ENCODE measurements at places on chromosomes 2 and 18.

DNA sequence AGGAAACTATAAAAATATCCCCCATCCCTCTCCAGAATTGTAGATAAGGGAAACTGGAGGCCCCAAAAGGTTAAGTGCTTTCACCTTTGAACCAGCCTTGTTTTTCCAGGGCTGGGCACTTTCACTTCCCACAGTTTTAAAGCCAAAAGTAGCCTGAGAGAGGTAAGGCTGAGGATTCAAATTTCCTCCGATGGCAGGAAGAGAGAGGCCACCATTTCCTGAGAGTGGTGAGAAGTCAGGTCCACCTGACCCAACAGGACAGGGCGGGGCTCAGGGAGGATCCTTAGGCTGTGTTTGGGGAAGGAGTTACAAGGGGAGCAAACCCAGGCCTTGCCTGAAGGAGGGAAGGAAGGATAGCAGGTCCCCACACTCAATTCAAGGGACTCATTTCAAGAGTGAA lies 4.7 kb upstream of the TEX261 start:
- no peak for DNase-seq

GRCh38 chr2:216520112-216520511 lies 21.5 kb downstream of the RPL37A start:
- DNase-seq: no peak

GRCh38 chr18:10474309-10474708 lies 19.9 kb downstream of the APCDD1 start:
- DNase-seq: no peak

DNA sequence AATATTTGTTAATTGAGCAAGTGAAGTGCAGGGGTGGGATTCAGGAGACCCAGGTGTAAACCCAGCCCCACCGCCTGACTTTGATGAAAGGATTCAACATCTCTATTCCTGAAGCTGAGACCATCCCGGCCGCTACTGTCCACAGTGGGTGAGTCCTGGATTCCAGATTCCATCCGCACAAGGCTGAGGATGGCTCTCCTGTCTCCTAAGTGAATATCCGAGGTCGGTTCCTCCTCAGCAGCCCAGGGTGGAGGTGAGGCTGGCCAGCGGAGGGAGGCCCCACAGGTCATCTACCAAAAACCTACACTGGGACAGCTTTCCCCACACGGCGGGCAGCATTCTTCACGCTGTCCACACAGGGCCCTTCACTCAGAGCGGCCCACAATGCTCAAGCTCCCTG lies 57.6 kb downstream of the ACKR3 start:
- no peak for DNase-seq

DNA sequence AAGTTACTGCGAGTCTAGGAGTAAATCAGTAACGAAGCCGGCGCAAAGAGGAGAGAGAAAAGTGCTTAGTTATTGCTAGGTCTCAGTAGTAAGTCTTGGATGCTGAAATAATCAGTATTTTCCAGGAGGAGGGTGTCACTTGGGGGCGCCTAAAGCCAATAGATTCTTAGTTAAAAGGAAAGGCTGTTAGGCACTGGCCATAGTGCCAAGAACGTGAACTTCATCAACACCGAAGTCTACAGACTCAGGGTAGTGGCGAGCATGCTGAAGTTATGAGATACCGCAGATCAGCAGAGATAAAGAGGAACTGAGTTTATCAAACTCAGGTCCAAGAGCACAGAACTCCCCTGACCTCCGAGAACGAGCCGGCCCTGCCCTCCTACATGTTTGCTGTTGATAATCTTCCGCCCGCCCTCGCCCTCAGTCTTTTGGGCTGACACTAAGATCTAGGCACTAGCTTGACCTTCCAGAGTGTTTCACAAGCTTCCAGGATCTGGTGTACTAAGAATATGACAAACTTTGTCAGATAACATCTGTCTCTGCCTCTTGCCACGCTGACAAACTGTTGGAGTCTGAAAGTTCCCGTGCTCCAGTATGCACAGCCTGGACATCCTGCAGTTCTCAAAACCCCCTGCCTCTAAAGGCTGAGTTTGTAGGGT lies 49.2 kb downstream of the CYB5A start:
- no peak for DNase-seq

- DNase-seq: no peak
These were observed 194.0 kb downstream of the LRATD1 start for GRCh38 chr2:14826518-14826917.

DNA sequence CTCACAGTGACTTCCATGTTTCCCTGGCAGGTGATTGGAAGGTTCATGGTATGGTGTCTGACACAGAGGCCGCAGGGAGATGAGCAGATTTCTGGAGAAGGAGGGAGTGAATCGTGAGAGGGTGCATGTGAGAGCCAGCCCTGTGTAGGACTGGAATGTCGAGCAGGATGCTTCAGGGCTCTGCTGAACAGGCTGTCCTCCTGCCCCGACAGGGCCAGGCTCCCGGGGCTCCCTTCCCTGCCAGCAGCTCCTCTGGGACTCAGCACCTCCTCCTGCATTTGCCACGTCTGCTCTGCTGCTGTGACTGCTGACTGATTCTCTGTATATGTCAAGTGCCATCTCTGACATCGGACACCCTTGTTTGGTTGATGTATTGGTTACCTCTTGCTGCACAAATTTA lies 38.5 kb upstream of the INHBB start:
- no peak for DNase-seq

DNA sequence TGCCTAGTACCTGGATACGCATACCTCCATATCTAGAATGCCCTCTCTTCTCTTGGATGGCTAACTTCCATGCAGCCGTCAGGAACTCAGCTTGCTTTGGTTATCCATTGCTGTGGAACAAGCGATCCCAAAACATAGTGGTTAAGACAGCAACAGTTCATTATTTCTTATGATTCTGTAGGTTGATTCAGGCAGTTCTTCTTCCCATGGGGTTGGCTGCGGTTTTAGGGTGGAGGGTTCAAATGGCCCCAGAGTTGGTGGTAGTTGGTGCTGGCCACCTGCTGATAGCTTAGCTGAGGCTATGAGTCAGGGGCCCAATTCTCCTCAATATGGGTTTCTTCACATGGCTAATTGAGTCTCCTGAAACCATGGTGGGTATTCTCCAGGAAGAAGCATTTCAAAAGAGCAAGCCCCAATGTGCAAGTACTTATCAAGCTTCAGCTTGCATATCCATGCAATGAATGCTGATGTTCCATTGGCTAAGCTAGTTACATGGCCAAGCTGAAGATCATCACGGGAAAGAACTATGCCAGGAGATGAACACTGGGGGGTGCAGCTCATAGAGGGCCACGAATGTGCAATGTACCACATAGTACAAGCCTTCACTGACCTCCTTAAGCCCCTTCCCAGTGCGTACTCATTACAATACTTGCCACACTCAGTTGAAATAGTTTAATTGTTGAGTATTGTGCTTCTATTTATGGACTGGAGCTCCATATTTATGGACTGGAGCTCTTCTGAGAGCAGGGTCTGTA lies 10.0 kb upstream of the RHOB start:
- no peak for DNase-seq

GRCh38 chr2:210072922-210073509 lies 70.6 kb downstream of the RPE start:
- DNase-seq: no peak

DNA sequence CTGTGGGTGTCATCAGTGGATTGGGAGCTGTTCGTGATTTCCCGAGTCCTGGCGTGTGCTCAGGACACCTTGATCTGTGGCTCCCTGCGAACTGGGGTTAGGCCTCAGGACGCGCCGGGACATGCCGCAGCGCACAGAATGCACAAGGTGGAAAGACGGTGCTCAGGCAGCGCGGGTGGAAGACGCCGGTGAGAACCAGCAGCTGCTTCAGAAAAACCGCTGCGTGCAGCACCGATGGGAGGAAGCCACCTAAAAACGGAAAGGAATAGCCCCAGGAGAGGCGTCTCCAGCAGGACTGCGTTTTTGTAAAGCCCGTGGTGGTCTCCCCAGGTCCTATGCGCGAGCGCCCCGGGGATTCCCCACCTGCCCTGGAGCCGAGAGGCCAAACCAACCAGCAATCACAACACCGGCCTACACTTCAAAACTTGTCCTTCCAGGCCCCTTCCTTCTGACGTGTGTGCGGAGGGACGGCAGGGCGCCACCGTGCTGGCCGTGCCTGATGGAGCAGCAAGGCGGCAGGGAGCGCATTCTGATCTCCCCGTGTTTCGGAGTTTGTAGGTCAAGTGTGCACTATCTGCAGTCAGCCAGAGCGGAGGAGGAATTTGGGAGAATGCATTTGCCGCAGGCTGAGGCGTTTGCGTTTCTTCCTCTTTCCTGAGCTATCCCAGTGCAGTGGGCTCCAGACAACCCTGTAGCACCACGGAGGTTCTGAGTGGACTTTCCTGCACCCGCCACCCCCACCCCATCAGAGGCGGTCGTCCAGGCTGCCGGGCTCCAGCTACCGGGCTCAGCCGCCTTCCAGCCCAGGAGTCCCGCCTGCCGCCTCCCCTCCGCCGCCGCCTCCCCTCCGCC lies 32.2 kb downstream of the RTP5 start:
- DNase-seq: no peak
